ENCODE measurements at places on chromosomes 7 and 10. TPM values are rescaled to one million over a fixed set of nuclear protein-coding genes. Genes with fewer than 3 reads are reported as not detected.

Gene SLC39A12
- not detected for polyA plus RNA-seq

Gene SLC13A1
- 17.0 TPM for polyA plus RNA-seq

Gene PILRA
- 15.4 TPM for polyA plus RNA-seq

Gene PTPRN2
- 6.2 TPM for polyA plus RNA-seq

Gene FOXI2
- 1.5 TPM for polyA plus RNA-seq

Gene JAZF1
- polyA plus RNA-seq, result 5.7 TPM

Gene SRGN
- polyA plus RNA-seq, result 65.7 TPM

Gene KCTD7
- polyA plus RNA-seq, result 7.2 TPM

Gene STOX1
- 1.5 TPM for polyA plus RNA-seq

Gene INHBA
- polyA plus RNA-seq, result 0.49 TPM

Gene FAM25G
- polyA plus RNA-seq, result not detected

Gene CALD1
- polyA plus RNA-seq, result 72.7 TPM

Gene RSPH10B
- polyA plus RNA-seq, result not detected

Gene SEMA3A
- 0.34 TPM for polyA plus RNA-seq

Gene MTG1
- 68.5 TPM for polyA plus RNA-seq

Gene ZCCHC24
- polyA plus RNA-seq, result 8.4 TPM

Gene ANKRD1
- polyA plus RNA-seq, result 0.58 TPM

Gene CDK14
- polyA plus RNA-seq, result 11.9 TPM

Gene INA
- polyA plus RNA-seq, result not detected

Gene PTPRE
- 1.1 TPM for polyA plus RNA-seq

Gene MUC12
- polyA plus RNA-seq, result not detected

Measured in kidney (tissue), 22 donors.